ENCODE measurements at places on chromosomes 11 and 22.

DNA sequence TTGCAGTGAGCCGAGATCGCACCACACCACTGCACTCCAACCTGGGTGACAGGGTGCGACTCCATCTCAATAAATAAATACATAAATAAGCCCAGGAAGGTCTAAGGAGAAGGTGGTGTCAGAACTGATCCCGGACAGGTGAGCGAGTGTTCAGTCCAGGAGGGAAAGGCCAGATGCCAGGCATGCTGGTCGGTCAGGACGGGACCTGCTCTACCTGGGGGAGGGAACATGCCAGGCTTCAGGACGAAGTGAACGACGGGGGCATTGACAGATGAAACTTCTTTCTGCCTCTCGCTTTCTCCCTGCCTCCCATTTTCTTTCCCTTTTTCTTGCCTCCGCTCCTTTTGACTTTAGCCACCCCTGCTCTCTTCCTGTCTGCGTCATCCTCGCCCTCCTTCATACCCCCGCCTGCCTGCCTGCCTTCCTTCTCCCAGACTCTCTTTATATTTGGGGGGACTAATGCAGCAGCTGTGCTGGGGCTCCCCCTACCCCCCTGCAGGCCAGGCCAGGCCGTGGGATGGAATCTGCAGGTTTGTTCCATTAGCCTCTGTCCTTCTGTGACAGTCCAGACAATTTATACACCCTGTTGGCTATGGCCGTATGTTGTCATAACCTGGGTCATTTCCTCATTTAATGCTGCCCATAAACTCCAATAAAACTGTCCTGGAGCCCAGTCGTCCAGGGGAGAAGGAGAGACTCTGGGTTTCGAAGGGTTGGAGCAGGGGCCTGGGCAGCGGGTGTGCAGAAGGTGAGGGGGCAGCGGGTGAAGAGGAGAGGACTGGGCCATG is 209.2 kb upstream of the TBCEL start:
- DNase-seq, result no peak

DNA sequence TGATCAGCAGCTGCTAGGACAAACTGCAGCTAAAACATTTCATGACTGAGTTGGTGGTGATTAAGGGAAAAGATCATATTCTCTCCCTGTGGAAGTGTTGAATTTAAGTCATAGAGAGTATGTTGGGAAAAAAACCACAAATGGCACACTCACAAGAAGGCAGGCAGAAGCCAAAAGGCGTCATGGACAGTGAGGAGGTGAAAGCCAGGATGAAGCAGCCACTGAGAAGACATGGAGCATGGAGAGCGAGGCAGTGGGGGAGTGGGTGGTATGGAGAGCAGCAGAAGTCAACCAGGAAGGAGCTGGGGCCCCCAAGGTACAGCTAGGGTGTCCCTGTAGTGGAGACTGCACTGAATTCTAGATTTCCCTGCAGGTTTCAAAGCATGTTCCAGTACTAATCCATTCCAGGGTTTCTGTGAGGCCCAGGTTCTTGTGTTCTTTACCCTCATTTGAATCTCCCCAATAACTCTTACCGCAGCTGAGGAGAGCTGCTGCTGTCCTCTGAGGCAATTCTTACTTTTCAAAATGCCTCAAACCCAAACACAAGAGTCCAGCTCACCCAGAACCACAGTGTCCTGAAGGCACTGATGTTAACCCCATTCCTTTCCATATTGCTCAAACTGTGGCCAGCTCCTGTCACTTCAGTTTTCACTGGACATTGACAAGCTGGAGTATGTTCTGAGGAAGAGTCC is 191.8 kb upstream of the E2F8 start:
- no peak for DNase-seq

GRCh38 chr11:104713401-104713800 is 184.9 kb downstream of the CASP12 start:
- no peak for DNase-seq

DNA sequence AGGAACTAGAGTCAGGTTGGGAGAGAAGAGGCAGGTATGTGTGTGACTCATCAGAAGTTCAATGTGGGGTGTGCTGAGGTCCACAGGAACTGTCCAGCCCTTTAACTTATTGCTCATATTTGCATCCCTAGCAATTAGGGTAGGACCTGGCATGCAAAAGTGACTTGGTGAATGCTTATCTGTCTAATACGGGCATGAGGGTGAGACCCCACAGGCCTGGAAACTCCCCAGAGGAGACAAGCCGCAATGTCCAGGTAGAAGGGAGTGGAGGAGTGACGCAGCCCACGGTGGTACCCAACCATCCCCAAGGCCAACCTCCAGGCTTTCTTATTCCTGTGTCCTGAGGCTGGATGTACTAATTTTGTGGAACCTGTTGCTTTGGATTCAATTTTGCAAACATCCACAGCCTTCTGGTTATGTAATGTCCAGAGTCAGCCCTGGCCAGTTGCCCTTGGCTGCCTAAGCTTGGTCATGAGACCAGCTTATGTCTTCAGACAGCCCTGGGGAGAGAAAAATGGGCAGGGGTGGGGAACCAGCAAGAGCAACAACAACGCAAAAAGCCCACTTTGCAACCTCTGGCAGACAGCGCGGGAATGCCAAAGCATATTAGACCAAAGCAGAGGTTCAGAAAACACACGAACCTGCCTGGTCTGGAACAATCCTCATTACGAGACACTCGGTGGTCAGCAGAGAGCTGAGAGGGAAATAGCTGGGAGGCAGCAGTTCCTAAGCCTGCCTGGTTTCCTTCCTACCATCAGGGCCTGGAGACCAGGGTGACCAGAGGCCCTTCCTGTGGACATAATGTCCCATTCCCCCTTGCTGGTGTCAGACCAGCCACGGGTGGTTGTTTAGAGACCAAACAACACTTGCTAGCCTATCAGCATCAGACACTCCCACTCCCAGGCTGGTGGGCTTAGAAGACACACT is 49.3 kb downstream of the TIMP3 start:
- DNase-seq, result no peak

GRCh38 chr22:27194096-27194748 is 536.8 kb downstream of the MIAT start:
- no peak for DNase-seq

DNA sequence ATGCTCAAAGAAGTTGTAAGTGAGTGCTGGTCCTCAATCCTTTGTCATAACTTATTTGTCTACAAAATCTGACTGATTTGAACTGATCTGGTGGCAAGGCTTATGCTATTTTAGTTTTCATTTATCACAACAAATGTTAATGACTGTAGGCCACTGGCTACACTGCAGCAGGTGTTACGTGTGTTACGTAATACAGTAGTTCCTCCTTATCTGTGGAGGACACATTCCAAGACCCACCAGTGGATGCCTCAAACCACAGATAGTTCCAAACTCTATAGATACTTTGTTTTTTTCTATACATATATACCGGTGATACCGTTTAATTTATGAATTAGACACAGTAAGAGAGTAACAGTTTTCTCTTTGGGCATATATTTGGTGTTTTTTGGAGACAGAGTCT is 7.0 kb downstream of the MADD start:
- no peak for DNase-seq

DNA sequence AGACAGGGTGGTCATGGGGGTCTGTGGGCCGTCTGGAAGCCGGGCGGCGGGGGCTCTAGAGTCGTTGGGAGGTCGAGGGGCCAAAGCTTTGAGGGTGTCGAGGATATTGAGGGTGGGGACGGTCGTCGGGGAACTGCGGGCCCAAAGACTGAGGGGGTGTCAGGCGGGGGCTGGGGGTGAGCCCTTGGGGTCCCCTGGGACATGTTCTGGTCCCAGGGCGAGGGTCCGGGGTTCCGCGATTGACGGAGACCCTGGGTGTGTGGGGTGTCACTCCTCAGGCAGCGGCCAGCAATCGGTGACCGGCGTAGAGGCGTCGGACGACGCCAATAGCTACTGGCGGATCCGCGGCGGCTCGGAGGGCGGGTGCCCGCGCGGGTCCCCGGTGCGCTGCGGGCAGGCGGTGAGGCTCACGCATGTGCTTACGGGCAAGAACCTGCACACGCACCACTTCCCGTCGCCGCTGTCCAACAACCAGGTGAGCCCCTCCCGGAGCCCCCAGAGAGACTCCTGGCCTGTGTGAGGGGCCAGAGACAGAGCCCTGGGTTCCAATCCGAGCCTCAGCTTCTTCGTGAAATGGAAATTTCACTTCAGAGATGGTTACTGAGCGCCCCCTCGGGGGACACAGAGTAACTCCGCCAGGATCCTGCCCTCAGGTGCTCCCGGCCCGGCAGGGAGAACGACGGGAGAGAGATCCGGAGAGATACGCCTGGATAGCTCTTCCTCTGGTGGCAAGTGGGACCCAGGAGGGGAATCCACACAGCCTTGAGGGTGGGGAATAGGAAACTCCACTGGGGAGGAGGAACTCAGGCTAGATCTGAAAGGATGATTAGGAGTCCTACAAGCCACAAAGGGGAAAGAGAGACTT is 714 bp downstream of the SDF2L1 start:
- no peak for DNase-seq

DNA sequence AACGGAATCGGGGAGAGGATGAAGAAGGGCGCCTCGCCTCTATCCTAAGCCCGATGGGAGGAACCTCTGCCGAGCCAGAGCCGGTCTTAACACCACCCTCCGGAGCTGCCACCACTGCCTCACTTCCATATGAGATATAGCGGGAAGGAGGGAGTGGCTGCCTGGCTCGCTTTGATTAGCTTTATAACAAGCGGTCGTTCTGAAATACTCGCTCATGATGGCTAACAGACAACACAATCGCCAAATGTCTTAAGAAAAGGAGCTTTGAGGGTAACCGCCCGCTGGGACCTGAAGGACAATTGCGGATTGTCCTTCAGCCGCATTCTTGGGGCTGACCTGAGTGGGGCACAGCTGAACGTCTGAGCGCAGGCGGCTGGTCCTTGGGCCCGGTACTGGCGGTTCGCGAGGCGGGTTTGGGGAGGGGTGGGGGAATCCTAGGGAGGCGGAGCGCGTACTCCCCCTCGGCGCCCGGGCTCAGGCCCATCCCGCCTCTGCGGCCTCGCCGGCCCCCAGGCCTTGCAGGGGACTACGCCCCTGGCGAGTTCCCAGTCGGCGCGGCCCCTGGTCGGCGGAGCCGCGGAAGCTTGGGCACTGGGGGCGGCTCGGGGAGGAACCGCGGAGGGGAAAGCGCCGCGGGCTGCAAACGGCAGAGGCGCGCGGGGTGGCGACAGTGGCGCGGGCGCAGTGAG is at the start of gene PLAAT5:
Gene PLAAT5, minus strand, starts transcription at position 617 of the 689 bp plus-strand sequence. Its CDS starts 133 bp downstream, at position 484.
- DNase-seq, result no peak
